ENCODE measurements at places on chromosomes 4 and X.

DNA sequence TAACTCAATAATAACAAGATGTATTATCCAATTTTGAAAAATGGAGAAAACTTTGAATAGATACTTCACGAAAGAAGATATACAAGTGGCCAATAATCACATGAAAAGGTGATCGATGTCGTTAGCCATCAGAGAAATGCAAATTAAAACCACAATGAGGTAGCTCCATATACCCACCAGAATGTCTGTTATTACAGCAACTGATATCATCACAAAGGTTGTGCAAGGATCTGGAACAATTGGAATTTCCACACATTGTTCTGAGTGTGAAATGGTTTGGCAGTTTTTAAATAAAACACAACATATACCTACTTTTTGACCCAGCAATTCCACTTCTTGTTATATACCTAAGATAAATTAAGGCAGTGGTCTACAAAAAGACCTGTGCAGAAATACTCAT lies 71.7 kb downstream of the IRS4 start:
- no peak for DNase-seq

- DNase-seq = no peak
Observed at GRCh38 chrX:43446752-43447151, 209.3 kb upstream of the MAOA start.

DNA sequence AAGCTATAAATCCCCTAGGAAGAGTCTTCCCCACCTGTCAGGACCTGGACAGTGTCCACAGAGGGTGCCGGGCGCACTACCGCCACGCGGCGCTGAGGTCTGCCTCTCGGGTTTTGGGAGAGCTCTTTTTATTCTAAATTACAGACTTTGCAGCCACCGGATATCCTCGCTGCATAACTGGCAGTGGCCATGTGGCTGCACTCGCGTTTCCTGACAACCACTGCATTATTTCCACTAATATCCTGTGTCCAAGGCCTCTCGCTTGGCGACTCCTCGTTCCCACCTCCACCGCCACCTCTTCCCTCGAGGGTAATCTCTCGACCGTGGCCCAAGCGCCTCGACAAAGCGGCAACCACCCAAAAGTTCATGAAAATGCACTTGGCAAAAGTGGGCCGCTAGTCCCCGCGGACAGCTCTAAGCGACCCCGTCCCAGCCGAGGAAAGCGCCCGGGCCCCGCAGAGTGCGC lies 512 bp upstream of the TMEM131L start:
- no peak for DNase-seq

DNA sequence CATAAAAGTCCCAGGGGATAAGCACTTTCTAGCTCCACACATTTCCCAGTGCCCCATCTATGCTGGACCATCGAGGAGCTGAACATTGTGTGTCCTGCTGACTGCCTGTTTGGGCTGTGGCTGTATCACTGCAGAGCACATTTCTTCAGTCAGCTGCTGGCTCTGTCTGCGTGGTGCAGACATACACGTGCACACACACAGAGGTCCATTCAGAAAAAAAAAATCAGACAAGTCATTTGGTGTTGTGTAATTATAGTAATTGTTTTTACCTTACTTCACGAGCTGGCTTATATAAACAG lies 1.1 kb upstream of the PDLIM3 start:
- DNase-seq = no peak
